Subcutaneous preadipocyte (primary cell): ENCODE measurements at places on chromosomes 16 and 17. TPM values are rescaled to one million over a fixed set of nuclear protein-coding genes. Genes with fewer than 3 reads are reported as not detected.

Gene NOG
- not detected in 2 replicates for total RNA-seq

Gene METTL9
- 183 and 230 TPM in 2 replicates for total RNA-seq

Gene FBXO39
- under 0.01 TPM in 1 of 2 replicates, not detected in the other for total RNA-seq

Gene KRTAP9-8
- total RNA-seq: not detected in 2 replicates

Gene KRT13
- total RNA-seq: not detected in 2 replicates

Gene MYO15A
- total RNA-seq: 0.20 and 1.1 TPM in 2 replicates

Gene HSD3B7
- 100 and 164 TPM in 2 replicates for total RNA-seq
